ENCODE measurements at places on chromosomes 1 and 21. TPM values are rescaled to one million over a fixed set of nuclear protein-coding genes. Genes with fewer than 3 reads are reported as not detected.

The CFHR4 gene
- not detected for total RNA-seq

The C8A gene
- not detected for total RNA-seq

The SLC1A7 gene
- total RNA-seq: not detected

The NHLH1 gene
- total RNA-seq: 0.04 TPM

The TNNT2 gene
- 408 TPM for total RNA-seq

Data from muscle of leg (tissue), 16 donors.